ENCODE measurements at places on chromosomes 11 and 22.

GRCh38 chr11:116730601-116731000, 42.2 kb downstream of the BUD13 start:
- no peak for DNase-seq

DNA sequence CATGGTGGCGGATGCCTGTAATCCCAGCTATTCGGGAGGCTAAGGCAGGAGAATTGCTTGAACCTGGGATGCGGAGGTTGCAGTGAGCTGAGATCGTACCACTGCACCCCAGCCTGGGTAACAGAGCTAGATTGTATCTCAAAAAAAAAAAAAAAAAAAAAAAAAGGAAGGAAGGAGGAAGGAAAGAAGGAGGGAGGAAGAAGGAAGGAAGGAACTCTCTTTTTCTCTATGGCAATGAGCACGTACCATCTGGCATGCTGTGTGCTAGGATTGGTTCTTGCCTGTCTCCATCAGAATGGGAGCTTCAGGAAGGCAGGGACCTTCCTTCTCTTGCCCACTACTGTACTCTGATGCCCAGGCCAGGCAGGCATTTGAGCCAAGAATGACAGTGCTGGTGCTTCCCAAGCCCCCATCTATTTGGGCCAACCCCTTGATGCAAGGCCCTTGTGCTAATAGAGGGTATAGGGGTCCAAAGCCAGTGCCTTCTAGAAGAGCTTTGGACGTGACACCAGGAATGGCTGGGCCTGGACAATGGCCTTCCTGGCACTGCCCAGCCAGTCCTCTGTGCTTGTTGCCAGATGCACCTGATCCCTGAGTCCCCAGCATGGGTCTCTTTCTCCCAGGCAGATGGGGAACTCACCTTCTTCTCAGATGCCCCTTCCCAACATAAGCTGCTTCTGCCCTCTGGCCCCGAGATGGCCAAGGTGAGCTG, 10.6 kb upstream of the DGCR8 start:
- no peak for DNase-seq

GRCh38 chr22:42229455-42230149, 40.9 kb downstream of the TCF20 start:
- no peak for DNase-seq

DNA sequence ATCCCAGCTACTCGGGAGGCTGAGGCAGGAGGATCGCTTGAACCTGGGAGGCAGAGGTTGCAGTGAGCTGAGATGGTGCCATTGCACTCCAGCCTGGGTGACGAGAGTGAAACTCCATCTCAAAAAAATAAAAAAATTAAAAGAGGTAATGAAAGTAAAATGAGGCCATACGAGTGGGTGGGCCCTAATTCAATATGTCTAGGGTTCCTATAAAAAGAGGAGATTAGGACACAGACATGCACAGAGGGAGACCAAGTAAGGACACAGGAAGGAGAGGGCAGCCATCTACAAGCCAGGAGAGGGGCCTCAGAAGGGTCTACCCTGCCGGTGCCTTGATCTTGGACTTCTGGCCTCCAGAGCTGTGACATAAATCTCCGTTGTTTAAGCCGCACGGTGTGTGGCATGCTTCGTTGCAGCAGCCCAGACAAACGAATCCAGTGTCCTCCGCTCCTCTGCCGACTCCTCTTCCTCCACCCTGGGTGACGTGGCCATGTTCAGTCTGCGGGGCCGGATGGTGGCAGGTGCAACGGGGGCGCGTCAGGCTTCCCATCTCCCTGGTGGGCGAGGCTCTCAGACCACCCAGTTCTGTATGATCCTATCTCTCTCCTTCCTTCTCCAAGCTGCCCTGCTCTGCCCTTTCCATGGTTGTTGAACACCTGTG, 51.6 kb upstream of the PARVG start:
- no peak for DNase-seq

DNA sequence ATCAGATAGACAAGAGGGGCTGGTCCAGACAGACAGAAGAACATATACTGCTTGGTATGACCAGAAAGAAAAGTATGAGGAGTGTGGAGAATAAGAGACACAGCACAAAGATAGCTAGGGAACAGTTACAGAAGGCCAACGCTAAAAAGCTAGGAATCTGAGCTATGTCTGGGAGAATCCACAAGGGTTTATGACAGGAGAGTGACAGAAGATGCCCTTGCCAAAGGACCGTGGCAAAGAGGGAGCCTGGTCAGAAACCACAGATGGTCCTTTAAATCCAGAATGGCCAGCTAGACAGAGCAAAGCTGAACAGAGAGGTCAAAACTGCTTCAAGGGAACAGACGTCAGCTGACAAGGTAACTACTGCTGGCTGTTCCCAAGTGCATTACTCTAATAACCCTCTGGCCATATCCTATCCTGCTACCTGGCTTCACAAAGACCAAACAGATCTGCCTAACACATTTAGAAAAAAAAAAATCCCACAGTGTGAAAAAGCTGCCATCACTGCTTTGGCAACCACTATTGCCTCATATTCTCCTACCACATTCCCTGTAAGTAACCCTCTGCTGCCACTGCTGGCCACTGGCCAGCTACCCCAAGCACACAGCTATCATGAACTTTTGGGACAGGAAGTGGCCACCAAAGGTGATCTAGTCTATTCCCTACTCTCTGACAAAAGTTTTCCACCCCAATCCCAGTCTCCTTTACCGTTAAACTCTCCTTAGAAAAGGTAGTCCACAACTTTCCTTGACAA, 7.3 kb downstream of the SERGEF start:
- no peak for DNase-seq

DNA sequence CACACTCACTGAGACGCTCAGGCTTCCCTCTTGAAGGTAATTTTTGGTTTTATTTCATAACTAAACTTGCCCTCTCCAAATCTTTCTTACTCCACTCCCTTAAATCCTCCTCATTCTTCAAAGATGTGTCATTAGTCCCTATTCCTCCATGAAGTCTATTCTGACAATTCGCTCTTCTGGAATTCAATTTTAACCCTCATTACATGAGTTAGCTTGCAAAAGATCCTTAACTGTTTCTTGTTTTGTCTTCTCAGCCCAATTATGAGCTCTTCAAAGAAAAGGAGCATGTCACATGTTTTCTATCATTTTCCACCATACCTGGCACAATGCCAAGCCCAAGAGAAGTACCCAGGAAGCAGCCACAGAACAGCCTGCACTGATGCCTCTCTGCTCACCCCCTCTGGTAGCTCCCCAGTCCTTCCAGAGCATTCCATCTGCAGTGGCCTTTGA, 13.0 kb downstream of the GALNT18 start:
- no peak for DNase-seq

DNA sequence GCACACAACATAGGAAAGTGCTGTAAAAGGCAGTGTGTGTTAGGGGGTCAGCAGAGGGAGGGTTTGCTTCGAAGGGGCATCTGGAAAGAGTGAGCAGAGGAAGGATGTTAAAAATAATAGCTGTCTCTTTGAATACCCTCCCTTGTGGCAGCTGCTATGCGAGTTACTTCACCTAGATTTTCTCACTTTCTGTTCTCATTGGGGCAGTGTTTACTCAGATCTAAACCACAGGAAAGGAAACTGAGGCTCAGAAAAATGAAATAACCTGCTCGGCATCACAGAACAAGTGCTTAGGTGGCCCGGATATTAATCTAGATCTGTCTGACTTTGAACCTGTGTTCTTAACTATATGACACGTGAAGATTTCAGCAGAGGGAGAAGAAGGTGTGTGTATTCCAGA, 125.3 kb downstream of the C11orf91 start:
- no peak for DNase-seq

GRCh38 chr11:94795476-94796189, 27.5 kb downstream of the AMOTL1 start:
- no peak for DNase-seq

DNA sequence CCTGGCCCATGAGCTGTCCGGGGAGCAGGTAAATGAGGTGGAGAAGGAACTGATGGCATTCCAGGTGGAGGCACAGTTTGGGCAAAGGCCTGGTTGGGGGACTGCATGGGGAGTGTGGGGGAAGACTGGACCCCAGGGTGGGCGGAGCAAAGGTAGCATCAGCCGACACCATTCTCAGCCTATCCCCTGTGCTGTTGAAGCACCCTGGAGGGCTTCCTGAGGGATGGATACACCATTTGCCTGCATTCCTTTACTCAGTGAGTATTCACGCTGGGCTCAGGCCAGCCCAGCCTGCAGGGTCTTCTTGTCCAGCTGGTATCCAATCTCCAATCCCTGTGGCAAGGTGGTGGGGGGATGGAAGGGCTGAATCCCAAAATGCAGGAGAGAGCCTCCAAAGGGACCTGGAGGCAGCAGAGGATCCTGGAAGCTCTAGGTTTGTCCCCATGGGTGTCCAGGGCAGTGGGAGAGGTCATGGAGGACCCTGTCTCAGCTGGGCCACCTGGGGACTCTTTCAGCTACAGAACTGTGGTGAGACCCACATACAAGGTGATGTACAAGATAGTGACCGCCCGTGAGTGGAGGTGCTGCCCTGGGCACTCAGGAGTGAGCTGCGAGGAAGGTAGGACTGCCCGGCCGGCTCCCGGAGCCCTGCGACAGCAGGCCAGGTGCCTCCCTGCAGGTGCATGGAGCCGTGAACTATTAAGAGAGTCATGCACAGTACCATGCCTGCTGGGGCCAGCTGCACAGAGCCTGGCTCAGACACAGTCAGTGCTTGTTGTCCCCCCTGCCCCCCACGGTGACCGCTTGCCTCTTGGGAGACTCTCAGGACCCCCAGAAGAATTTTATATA, 9.5 kb downstream of the EMID1 start:
- no peak for DNase-seq

- DNase-seq, result no peak
These were observed 22.3 kb downstream of the HPS4 start for GRCh38 chr22:26461188-26461810.

DNA sequence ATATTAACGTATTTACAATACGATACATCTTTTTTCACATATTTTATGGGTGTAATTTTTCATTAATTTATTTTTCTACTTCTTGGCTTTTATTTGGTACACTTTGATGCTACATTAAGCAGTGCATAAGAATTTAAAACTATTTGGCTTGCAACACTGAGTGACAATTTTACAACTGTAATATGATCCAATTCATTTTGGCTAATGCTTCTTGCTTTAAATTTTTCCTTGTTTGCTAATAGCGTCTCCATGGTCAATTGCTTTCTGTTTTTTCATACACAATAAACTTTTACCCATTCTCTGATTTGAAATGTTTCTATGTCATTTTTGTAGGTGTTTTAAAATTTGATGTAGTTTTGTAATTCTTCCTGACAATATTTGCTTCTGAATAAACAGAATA, 773.2 kb downstream of the FAM181B start:
- DNase-seq, result no peak
